Stimulated activated CD4-positive, alpha-beta T cell treated with anti-CD3 and anti-CD28 coated beads, Interleukin-2, amount 100 ng/mL, for 24 hours (primary cell): ENCODE measurements at places on chromosomes 5 and 9.

DNA sequence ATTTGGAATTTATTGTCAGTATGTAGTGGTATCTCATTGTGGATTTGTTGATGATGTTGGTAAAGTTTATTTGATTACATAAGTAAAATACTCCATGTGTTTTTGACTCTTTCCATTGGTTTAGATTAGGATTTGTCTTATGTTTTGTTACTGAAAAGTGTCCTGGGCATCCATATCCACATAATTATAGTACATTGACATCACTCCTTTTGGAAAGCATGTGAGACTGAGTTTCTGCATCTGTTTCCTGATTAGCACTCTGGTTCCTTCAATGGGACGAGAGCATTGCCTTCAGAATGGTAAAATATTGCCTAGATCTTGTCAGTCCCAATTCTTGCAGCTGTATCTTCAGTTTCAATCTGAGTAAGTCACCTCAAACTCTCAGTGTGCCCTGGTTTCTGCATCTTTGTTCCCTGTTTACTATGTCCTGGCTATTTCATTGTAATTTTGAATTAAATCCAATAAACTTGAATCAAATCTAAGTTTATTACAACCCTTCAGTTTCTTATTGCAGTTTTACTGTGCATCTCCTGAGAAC, 128.1 kb downstream of the FBXO38 start:
- no peak for DNase-seq

GRCh38 chr9:89317282-89317681, 1.0 kb upstream of the SECISBP2 start:
- no peak for DNase-seq

- no peak for DNase-seq
Measured at GRCh38 chr9:126701813-126702140, 88.0 kb downstream of the LMX1B start.

DNA sequence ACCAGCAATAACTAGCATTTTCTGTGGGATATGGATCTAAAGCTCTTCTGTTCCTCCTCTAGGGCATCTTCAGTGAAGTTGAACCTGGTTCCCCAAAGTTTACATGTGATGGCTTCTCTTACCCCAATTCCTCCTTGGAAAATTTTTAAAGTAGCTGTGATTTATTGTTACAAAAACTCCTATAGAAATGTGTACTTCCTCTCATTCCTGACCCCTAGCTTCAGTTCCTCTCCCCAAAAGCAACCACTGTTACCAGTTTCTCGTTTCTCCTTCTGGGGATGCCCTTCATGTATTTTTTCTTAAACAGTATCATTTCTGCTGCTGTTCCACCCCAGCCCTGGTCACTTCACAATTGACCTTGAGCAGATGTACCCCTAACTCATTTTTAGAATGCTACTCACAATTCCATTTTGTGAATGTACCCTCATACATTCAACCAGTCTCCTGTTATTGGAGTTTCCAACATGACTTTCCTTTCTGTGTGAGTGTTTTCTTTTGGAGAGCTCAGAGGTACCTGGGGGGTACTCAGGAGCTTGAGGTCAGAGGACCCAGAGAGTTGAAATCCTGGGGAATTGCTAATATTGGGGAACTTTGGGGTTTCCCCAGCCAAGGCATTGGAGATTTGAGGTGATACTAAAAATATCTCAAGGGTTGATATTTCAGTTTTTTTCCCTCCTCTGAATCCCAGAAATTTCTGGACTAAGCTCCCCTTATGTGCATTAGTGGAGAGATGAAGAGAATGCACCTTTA, 18.6 kb upstream of the GLRX start:
- no peak for DNase-seq

- no peak for DNase-seq
Measured at GRCh38 chr5:19910136-19910535, 77.9 kb downstream of the CDH18 start.

- peak; percentile 89 for DNase-seq
Measured at GRCh38 chr9:104747565-104748358, at the start of gene NIPSNAP3A. NIPSNAP3A (plus strand) TSS chr9:104747683; CDS start chr9:104747793, 110 bp downstream.

- DNase-seq, result no peak
Measured at GRCh38 chr9:38360839-38361472, 31.5 kb upstream of the ALDH1B1 start.

DNA sequence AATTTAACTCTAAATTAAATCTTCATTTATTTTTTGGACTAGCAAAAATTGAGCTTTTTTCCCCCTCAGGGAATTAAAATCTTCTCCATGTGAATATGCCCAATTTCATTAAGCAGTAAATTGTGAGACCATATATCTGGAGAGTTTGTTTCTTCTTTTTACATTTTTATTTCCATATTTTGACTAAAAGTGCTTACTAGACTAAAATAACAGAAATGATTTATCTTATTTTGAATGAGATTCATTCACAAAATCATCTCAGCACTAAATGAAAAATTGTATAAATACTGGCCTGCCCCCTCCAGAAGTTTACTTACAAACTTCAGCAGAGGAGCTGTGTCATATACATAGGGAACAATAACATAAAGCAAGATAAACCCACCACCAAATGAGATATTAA, 26.6 kb downstream of the MAPKAP1 start:
- DNase-seq, result no peak

- no peak for DNase-seq
Measured at GRCh38 chr5:54217826-54218503, 92.4 kb downstream of the ARL15 start.

- DNase-seq, result no peak
Measured at GRCh38 chr9:125509476-125509875, 197.5 kb downstream of the MAPKAP1 start.

GRCh38 chr9:136947028-136947891, 2.2 kb downstream of the C8G start:
- DNase-seq, result no peak

DNA sequence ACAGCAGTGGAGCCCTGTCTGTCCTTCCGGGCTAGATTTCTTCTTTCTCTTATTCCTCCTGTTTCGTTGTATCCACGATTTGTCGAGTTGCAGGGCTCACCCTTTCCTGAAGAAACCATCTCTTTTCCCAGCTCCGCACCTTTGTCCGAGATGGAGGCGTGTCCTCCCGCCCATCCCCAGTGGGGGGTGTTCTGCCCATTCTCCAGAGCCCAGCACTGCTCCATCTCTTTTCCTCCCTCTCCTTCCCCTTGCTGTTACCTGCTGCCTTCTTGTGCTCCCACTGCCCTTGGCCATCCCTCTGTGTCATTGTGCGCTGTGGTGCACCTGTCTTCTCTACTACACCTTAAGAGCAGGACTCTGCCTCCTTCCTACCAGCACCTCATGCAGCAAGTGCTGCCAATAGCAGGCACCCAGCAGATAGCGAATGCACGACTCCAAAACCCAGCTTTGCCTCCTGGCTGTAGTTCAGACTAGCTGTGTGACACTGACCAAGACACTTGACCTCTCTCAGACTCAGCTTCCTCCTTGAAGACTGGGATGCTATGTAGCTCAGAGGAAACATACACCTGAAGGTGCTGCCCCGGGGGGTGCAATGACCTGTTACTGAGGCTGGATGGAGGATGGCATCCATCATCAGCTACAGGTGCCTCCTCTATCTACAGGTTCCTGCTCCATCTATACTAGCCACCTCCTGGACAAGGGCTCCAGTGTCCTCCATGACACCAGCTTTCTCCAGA, 8.9 kb downstream of the OR13J1 start:
- DNase-seq, result peak; percentile 10

GRCh38 chr9:71886015-71886414, 25.0 kb downstream of the ABHD17B start:
- DNase-seq, result no peak

DNA sequence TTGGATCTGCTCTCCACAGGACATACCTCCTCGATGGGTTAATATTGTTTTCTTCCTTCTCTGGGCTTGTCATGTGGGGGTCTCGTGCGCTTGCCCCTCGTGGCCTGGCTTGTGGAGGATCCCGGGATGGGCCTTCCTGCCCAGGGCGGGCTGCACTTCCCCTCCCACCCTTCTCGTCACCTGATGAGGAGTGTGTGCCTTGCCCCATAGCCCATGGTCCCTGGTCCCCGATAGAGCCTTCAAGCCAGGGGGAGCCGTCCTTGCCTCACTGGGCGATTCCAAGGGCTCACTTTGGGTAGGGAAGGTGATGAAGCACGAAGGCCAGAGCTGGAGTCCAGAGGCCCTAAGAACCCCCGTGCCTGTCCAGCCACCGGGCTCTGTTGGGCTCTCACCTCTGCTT, 28.7 kb downstream of the DYNC2I2 start:
- DNase-seq, result no peak

DNA sequence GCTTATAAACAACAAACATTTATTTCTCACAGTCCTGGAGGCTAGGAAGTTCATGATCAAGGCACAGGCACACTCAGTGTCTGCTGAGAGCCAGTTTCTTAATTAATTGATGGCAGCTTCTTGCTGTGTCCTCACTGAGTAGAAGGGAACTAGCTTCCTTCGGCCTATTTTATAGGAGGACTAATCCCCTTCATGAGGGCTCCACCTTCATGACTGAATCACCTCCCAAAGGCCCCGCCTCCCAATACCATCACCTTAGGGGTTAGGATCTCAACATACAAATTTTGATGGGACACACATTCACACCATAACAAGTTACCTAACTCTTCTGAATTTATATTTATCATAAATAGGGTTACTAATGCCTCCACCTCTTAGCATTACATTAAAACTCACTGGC, 129.8 kb downstream of the GNAQ start:
- no peak for DNase-seq

GRCh38 chr5:6482735-6483134, 34.1 kb downstream of the UBE2QL1 start:
- no peak for DNase-seq

DNA sequence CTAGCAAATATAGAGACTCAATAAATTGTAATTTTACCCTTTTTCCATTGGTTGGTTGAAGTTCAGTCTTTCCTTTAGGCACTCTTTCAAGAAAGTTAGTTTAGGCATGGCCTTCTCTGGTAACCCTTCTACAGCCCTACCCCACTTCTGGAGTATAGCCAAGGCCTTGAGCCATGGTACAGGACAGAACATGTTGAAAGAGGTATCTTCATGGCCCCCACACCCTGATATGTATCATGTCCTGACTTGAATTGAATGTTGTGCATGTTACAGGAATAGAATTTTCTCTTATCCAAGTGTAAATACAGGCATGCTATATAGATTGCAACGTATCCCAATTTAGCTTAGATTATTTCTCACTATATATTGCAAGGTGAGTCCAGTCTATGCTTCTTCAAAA, 175.6 kb downstream of the CD180 start:
- DNase-seq, result no peak

- DNase-seq, result no peak
Measured at GRCh38 chr5:1564182-1564748, 40.5 kb upstream of the LPCAT1 start.

- no peak for DNase-seq
Measured at GRCh38 chr9:93731963-93732362, 155.6 kb downstream of the PHF2 start.

DNA sequence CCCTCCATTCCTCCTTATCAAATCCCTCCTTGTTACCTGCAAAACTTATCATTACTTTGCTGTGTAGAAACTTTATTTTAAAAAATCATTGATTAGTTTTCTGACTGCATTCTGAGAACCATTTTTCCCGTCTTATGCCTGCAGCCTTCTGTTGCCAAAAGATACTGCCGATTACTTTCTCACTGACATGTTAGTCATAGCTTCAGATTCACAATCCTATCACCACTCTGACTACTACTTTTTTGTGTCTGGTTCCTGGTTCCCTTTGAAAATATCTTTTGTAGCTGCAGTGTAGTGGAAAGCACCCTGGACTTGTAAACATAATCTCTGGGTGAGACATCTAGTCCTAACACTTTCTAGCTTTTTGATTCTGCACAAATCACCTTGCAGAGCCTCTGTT, 71.7 kb downstream of the NR2F1 start:
- no peak for DNase-seq

- no peak for DNase-seq
Measured at GRCh38 chr5:58263296-58263695, 196.6 kb downstream of the PLK2 start.

DNA sequence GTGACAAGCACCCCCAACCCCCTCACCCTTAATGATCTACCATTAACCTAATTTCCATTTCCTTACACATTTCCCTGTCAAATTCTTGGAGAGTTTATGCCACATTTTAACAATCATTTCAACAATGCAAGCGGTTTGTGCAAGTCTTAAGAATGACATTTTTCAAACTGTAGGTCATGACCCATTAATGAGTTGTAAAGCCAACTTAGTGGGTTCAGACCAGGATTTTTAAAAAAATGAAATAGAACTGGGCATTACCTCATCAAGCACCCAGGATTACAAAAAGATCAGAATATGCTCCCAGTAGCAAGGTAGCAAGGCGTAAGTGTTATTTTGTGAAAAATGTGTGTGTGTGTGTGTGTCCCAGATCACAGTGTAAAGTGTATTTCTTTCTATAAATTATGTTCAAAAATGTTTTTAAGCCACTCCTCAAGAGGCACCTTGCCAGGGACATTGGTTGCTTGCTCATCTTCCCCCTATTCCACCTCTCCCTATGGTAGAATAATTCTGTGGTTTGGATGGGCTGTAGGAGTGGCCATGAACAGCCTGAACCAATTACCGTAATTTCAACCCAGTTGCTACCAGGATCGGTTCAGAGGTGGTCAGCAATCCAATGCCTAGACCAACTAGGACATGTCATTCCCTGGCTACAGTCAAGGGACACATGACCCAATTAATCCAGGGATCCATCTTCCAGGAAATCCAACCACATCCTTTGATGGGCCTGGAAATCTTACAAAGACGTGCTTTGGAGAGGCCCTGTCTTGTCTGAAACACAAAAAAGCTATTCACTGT, 14.4 kb upstream of the TGFBR1 start:
- DNase-seq, result no peak

DNA sequence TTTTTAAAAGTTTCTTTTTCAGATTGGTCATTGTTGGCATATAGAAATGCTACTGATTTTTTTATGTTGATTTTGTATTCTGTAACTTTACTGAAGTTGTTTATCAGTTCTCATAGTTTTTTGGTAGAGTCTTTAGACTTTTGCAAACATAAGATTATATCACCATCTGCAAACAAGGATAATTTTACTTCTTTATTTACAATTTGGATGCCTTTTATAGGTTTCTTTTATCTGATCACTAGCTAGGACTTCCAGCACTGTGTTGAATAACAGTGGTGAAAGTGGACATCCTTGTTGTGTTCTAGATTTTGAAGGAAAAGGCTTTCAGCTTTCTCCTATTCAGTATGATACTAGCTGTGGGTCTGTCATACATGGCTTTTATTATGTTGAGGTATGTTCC, 170.3 kb downstream of the WDR70 start:
- DNase-seq, result no peak

- no peak for DNase-seq
Measured at GRCh38 chr5:133910571-133910970, 57.9 kb downstream of the C5orf15 start.
